ENCODE measurements at places on chromosomes 3 and 15.

DNA sequence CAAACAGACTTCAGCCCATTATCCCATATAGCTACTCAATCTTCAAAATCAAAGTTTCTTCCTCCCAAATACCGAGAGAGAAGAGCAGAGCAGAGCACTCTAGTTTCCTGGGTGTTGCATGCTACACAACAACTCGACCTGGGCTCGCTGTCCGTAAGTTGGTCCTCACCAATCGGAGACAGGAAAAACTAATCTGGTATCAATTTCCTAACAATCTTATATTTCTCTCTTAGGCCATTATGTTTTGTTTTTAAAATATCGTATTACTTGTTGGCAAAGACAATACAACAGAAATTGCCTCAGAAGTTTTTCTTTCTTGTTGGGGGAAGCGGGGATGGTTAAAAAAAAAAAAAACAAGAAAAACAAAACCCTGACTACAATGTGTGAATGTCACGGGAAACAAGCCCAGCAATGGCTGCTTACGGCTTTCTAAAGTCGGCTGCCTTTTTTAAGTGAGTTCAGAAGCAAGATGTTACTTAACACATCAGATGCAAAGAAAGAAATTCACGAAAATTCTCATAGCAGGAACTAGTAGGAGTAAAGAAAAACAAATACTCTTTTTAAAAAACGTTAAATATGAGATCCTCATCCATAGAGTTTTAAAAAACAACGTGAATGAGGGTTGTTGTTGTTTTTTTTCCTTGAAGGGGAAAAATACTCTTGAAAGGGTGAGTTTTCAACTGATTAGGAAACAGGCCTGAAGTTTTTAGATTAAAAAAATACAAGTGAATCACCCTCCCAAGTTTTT, 1.9 kb downstream of the VGLL4 start:
- DNase-seq = no peak

GRCh38 chr3:99620976-99621375, 17.4 kb upstream of the COL8A1 start:
- DNase-seq = no peak

- DNase-seq = no peak
These were observed 83.6 kb upstream of the GSK3B start for GRCh38 chr3:120177707-120178306.

- no peak for DNase-seq
These were observed 500.6 kb upstream of the MCTP2 start for GRCh38 chr15:93730724-93731123.

- DNase-seq = no peak
These were observed 65.7 kb downstream of the RLBP1 start for GRCh38 chr15:89155656-89156055.

GRCh38 chr3:160911411-160911810, 155.4 kb downstream of the PPM1L start:
- DNase-seq = no peak

GRCh38 chr3:43025423-43025822, 46.3 kb downstream of the GASK1A start:
- DNase-seq = no peak

- peak; percentile 79 for DNase-seq
These were observed 802 bp upstream of the NECTIN3 start for GRCh38 chr3:111070772-111071256.

- no peak for DNase-seq
These were observed 235.0 kb upstream of the KBTBD8 start for GRCh38 chr3:66762916-66763693.

- DNase-seq = no peak
These were observed 11.8 kb downstream of the CACNA2D3 start for GRCh38 chr3:54134155-54134554.

DNA sequence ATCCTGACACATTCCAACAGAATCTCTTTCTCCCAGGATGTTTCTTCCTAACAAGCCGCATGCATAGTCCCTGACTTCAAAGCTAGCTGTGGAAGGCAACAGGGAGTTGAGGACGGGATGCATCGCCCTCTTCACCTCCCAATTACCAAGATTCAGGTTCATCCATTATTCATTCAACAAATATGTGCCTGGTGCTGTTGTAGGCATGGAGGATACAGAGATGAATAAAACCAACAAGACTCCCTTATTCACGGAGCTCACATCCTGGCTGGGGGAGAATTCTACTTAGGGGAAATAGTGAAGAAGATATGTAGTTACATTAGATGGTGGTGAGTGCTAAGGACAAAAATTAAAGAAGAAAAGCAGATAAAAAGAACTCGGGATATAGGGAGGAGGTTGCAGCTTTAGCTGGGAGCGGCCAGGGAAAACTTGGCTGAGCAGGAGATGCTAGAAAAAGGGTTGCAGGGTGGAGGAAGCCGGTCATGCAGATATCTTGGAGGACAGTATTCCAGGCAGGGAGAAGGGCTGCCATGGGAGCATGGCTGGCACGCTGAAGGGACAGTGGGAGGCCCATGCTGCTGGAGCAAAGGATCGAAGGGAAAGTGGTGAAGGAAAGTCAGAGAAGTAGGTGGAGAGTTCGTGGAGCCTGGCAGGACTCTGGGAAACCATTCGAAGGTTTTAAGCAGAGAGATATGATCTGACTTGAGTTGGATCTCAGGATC, 5.0 kb downstream of the ITGB5 start:
- DNase-seq = no peak

- peak; percentile 43 for DNase-seq
These were observed 150.6 kb downstream of the ADAMTS17 start for GRCh38 chr15:100191161-100191560.

- no peak for DNase-seq
These were observed 498.1 kb upstream of the RGMA start for GRCh38 chr15:93587059-93587521.

DNA sequence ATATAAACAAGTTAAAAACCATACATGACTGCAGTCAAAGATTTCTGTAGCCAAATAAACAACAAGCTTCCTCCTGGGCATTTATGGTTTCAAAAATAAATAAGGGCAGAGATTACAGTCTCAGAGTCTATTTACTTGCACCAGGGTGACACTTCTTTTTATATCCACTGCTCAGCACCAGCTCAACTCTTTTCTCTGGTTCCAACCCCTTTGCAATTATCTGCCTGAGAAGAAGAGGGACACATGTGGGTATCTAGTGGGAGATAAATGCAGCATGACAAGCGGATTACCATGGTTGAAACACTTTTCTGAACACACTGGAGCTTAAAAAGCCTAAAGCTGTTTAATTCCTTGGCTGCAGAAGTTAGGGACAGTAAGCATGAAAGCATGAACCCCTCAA, 311.5 kb downstream of the CNTN3 start:
- no peak for DNase-seq

- peak; percentile 51 for DNase-seq
These were observed 244.4 kb downstream of the UACA start for GRCh38 chr15:70519004-70519365.

DNA sequence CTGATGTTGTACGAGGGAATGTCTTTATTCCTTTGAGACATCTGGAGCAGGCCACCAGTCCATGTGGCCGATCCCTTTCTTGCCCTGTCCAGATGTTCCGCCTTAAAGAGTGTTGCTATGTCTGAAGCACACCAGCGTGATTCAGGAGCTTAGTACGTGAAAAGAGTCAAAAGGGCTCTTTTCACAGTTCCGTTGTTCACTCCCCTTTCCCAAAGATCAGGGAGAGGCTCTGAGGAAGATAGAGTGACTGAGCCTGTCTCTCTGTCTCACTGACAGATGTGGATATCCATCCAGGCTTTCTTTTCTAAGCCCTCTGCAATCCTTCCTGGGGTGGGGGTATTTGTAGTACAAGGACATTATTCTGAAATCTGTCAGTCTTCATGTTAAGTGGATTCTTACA, 262.5 kb upstream of the LRTM1 start:
- DNase-seq = no peak

GRCh38 chr3:130895690-130896488, 2.0 kb downstream of the ATP2C1 start:
- DNase-seq = no peak
